ENCODE measurements at places on chromosomes 5 and 9. TPM values are rescaled to one million over a fixed set of nuclear protein-coding genes. Genes with fewer than 3 reads are reported as not detected.
A peak's percentile ranks its signal among the peaks of the same experiment; 100 is the strongest.

Gene PCBD2
- total RNA-seq = 8.8 TPM

- no peaks in the 10 kb centered on the region for H3K36me3 ChIP-seq
- H3K4me1 ChIP-seq = no peaks in the 10 kb centered on the region
- H3K4me3 ChIP-seq = no peak overlapping the region
- H3K27ac ChIP-seq = no peak overlapping the region
Observed at GRCh38 chr5:127260686-127261085, 29.9 kb upstream of the MEGF10 start.

GRCh38 chr9:23582836-23583235 is 243.2 kb downstream of the ELAVL2 start:
- H3K27ac ChIP-seq = no peak overlapping the region
- H3K27me3 ChIP-seq = no peaks in the 10 kb centered on the region
- no peak overlapping the region for H3K4me3 ChIP-seq
- no peaks in the 10 kb centered on the region for H3K36me3 ChIP-seq

Gene CSF1R
- total RNA-seq = not detected

DNA sequence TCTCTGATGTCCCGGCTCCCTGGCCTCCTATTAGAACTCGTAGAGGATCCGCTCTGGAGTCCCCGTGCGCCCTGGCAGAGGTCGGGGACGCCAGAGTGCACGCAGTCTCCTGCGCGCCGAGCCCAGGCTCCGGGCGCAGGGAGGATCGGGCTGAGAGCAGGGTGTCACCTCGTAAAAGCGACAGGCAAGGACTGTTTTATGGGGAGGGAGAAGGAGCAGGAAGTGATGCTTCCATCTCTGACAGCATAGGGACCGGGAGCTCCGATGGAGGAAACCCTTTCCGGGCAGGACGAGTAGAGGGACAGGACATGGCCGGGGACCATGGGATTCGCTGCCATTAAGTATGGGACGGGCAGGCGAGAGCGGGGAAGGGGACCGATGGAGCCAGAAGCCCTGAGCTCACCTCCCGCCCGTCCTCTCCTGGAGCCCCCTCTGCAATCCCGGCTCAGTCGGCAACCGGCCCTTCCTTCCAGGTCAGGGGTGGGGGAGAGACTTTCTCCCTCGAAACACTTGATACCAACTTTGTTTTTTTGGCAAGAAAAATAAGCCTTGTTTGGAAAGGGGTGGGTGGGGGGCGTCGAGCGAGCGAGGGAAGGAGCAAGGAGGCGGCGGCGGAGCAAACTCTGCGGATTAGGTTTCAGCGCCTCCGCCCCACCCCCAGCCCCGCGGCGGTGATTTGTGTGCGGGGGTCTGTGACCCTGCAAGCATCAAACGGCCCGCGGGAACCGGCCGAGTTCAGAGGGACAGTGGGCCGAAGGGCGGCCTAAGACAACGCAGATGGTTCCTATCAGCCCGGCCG is 12.6 kb downstream of the LMX1B start:
- no peak overlapping the region for H3K27ac ChIP-seq
- no peak for DNase-seq
- H3K27me3 ChIP-seq = peaks cover 76% of the 10 kb centered on the region
- peaks cover 10% of the 10 kb centered on the region for H3K4me1 ChIP-seq
- peak overlapping the region; percentile 54 for H3K4me3 ChIP-seq
- H3K36me3 ChIP-seq = no peaks in the 10 kb centered on the region

DNA sequence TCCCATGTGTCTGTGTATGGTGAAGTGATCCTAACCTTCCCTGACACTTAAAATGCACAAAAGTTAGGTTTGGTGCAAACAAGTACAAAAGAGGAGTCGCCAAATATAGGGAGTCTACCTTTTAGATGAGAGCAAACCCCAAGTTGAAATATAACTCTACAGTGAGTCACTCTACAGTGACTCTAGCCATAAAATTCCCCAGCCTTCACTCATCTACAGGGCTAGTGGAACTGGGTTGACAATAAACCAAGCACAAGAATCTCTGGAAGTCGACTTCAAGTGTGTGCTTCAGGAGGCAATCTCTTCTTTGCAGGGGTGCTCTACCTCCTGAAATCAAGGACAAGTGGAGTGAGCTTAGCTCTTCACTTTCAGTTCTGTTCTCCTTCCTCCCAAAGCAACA is 3.3 kb downstream of the SHISAL2B start:
- peaks cover 4% of the 10 kb centered on the region for H3K4me1 ChIP-seq
- peaks cover 31% of the 10 kb centered on the region for H3K27me3 ChIP-seq
- no peaks in the 10 kb centered on the region for H3K36me3 ChIP-seq
- no peak overlapping the region for H3K27ac ChIP-seq
- no peak overlapping the region for H3K4me3 ChIP-seq

DNA sequence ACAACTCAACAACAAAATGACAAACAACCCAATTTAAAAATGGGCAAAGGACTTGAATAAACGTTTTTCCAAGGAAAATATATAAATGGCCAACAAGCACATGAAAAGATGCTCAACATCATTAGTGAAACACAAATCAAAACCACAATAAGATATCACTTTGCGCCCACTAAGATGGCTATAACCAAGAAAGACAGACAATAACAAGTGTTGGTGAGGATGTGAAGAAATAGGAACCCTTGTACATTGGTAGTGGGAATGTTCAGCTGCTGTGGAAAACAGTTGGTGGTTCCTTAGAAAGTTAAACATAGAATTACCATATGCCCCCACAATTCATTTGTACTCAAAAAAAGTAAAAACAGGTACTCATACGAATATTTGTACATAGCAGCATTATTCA is 39.2 kb upstream of the WDR41 start:
- no peaks in the 10 kb centered on the region for H3K4me1 ChIP-seq
- H3K4me3 ChIP-seq = no peak overlapping the region
- no peak for DNase-seq

DNA sequence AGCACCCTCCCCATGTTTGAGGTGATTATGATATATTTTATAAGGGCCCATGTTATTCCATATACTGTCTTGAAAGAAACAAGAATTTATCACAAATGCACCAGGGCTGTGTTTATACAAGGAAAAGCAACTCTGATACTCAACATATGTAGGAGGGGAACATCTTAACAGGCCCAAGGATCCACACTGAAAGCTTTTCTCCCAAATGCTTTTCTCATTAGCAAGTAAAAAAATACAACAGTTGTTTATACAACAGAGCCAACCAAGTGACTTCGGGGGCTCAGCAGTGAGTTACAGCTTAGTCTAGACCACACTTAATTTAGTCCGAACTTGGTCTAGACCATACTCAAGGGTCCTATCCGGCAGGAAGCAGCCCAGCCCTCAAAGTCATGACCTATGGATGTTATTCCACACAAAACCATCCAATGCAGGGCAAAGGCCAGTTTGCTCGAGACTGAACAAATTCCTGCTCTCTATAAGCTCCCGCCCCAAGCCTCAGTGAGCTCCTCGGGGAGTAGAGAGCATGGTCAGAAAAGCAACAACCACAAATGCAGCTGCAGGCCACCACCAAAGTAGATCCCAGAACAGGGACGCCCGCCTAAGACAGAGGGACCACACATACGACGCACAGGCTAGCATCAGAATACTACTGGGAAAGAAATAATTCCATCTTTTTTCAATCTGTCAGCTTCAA is 6.8 kb downstream of the GZMK start:
- H3K27ac ChIP-seq = peak overlapping the region; percentile 26
- H3K4me3 ChIP-seq = no peak overlapping the region
